Midbrain (tissue), 1 donor: ENCODE measurements at places on chromosomes 1 and 21.
A peak's percentile ranks its signal among the peaks of the same experiment; 100 is the strongest.

GRCh38 chr1:11062965-11063401 lies 3.2 kb upstream of the SRM start:
- no peak for DNase-seq

GRCh38 chr1:62240651-62241370 lies 46.2 kb downstream of the L1TD1 start:
- no peak for DNase-seq

GRCh38 chr1:147494998-147495580 lies 46.2 kb upstream of the BCL9 start:
- DNase-seq = peak; percentile 64

- no peak for DNase-seq
These were observed 15.9 kb upstream of the IFNLR1 start for GRCh38 chr1:24202987-24203386.

DNA sequence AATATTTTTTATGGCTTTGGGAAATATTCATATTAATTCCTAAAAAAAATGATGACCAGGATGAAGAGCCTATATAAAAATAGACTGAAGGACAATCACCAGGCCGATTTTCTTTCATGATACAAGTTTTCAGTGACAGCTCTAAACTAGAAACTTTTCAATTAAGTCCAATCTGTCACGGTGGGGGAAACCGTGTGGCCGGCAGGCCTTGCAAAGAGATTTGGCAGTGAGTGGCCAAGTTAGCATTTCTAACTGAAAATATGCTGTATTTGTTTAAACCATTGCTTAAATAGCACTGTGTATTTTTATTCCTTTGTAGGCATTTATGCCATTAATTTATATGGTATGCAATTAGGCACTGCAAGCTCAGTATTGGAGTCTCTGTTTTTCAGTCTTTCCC lies 294.5 kb upstream of the NRIP1 start:
- no peak for DNase-seq

DNA sequence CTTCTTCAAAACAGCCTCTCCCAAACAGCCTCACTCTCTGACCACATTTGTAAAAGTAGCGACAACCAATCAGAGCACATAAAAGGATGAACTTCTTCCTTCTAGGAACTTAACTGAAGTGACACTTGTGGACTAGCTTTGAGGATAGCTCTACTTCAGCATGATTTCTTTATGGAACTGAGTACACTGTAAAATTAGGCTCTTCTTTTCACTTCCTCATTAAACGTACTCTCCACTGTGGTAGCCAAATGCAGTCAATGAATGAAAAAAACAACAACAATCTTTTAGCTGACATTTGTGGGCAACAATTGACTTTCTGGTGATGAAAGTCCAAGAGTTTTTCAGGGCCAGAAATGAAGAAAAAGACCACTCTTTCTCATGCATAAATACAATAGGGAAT lies 9.6 kb downstream of the LRRC53 start:
- no peak for DNase-seq

DNA sequence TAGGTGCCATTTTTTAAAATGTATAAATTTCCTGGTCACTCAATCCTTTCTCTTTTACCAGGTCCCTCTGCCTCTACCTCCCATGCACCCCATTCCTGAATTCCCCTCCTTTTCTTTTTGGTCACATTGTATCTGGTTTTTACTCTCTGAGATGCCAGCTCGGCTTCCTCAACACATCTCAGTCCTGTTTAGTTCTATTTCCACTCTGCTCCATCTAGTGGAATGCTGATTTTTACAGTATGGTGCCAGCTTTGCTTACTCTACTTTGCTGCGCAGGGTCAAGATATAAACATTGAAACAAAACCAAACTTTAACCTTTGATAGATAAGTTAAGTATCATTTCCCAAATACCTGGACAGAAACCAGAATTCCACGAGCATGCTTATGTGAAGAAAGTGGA lies 96.0 kb downstream of the ESRRG start:
- no peak for DNase-seq

- DNase-seq = no peak
These were observed 141.4 kb downstream of the SYF2 start for GRCh38 chr1:25090707-25091422.

DNA sequence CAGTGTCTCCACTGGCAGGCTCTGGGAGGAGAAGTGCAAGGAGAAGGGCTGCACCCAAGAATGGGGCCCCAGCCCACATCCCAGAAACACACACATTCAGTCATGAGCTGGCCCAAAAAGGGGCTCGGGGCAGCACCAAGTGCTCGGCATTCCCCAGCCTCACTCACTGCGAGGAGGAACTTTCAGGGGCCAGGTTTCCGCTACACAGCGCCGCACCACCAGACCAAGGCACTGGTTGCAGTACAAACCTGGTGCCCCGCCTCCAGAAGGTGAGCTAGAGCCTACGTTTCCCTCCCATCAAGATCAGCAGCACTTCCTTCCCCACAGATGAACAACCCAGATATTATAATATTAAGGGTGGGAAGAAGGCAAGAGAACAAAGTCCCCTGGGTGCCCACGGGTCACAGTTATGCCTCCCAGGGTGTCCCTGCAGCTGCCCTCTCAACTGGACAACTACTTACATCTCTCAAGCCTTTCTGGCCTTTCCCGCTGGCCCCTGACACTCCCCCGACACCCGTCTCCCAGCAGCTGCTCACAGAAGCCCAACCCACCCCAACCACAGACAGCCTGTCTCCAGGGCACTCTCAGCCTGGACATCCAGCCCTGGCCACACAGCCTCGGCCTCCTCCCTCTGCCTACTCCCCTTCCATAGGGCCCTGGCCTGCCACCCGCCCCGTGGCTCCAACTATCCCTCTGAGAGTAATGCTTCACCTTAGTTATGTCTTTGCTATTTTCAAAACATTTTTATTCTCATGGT lies 3.8 kb downstream of the PBXIP1 start:
- DNase-seq = no peak

GRCh38 chr21:26170471-26171257 lies at the start of gene APP:
Gene APP (minus strand): TSS chr21:26170770. CDS start chr21:26170620, 150 bp downstream.
- peak; percentile 90 for DNase-seq

GRCh38 chr21:46050668-46051378 lies 47.1 kb upstream of the COL6A2 start:
- DNase-seq = no peak

DNA sequence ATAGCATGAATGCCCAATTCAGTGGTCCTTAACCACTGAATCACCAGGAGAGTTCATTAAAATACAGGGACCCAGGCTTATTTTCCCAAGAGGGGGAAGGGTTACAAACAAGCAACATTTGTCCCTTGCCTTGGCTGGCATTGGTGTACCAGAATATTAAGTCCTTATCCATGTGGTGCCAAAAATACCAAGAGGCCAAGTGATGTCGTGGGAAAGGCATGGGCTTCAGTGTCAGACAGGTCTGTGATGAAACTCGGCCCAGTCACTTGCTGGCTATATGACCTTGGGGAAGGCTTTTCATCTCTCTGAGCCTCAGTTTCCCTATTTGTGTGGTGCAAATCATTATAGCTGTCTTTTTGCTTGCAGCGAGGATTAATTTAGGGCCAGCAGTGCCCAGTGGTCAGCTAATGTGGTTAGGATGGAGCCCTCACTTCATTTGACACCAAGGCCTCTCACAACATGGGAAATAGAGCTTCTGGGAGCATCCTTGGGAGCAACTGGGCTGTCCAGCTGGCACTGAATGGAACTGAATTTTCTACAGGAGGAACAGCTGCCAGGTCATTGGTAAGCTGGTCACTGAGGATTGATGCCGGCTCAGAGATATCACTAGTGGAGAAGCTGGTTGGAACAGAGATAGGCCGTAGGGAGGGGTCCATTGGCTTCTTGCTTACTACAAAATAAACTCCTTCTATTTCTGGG lies 77.2 kb upstream of the PPP2R5A start:
- peak; percentile 18 for DNase-seq

DNA sequence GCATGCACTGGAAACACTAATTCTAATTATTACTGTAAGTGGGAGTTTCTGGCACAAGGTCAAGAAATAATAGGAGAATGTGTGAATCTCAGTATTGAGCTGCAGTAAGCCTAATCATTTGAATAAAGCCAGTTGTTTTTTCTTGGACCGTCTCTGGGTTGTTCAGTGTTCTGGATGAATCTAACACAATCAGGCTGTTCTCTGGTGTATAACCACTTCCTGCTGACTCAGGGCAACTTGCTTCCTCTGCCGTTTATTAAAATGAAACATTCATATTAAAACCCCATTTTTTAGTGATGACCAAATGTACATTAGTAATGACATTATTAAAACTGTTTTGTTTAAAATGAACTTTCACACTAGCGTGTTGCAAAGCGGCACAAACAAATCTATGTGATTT lies 273.1 kb upstream of the SNX7 start:
- DNase-seq = peak; percentile 34

DNA sequence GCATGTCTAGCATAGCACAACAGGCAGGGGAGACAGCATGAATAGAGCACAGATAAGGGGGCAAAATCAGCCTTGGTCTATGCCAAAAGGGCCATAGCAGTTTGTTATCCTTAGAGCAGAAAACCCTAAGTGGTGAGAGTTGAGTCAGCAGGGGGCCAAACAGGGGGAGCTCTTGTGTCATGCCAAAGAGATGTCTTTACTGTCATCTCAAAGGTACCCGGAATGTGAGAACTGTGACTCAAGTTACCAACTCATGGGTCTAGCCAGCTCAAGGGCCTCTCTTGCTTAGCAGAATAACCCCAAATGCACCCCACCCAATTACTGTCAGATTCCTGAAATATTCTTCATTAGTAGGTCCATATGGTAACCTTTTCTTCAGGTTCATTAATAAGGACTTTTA lies 45.9 kb upstream of the NRDC start:
- DNase-seq = no peak

DNA sequence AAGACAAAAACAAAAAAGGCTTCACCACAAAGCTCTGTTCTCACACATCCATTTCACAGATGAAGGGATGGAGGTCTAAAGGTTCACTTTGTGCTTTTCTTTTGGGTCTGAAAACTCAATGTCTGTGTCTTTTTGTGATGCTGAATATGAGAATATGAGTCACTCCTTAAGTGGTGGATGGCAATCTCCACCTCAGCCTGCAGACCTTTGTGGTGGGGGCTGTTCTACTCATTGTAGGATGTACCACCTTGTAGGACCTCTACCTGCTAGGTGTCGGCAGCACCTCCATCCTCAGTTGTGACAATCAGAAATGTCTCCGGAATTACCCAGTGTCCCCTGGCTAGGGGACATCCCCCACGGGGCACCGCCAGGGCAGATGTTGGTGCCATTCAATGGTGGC lies 42.8 kb downstream of the UBASH3A start:
- no peak for DNase-seq
